SK-N-SH (cell line): ENCODE measurements at places on chromosomes 1 and 21. TPM values are rescaled to one million over a fixed set of nuclear protein-coding genes. Genes with fewer than 3 reads are reported as not detected.

The WNT2B gene
- 3.4 and 4.3 TPM in 2 replicates for polyA plus RNA-seq

The SPRR2E gene
- polyA plus RNA-seq: not detected in 2 replicates

The AKNAD1 gene
- polyA plus RNA-seq: 0.70 and 0.71 TPM in 2 replicates

The SPRR3 gene
- not detected in 2 replicates for polyA plus RNA-seq

The KCNK2 gene
- polyA plus RNA-seq: 12.2 and 16.2 TPM in 2 replicates

The CFHR1 gene
- 0.23 and 0.31 TPM in 2 replicates for polyA plus RNA-seq

The TMIGD3 gene
- polyA plus RNA-seq: not detected in 2 replicates

The AGBL4 gene
- polyA plus RNA-seq: 0.07 and 0.15 TPM in 2 replicates

The DNAJC11 gene
- 35.5 and 38.2 TPM in 2 replicates for polyA plus RNA-seq

GRCh38 chr1:7568053-7568452 is 203.0 kb upstream of the VAMP3 start:
- H3K27me3 ChIP-seq: no peaks in the 10 kb centered on the region
- DNase-seq: no peak
- no peaks in the 10 kb centered on the region for H3K4me1 ChIP-seq
- H3K27ac ChIP-seq: no peak overlapping the region

GRCh38 chr1:164803366-164803765 is 244.4 kb downstream of the PBX1 start:
- no peak overlapping the region for H3K27ac ChIP-seq
- no peaks in the 10 kb centered on the region for H3K27me3 ChIP-seq
- peaks cover 22% of the 10 kb centered on the region for H3K36me3 ChIP-seq

GRCh38 chr1:109790735-109791494 is 27.2 kb upstream of the EPS8L3 start:
- H3K27me3 ChIP-seq: no peaks in the 10 kb centered on the region
- H3K36me3 ChIP-seq: no peaks in the 10 kb centered on the region
- no peak overlapping the region for H3K27ac ChIP-seq
- no peak for DNase-seq
- H3K4me3 ChIP-seq: no peak overlapping the region
- H3K4me1 ChIP-seq: peaks cover 37% of the 10 kb centered on the region

- no peaks in the 10 kb centered on the region for H3K4me1 ChIP-seq
- H3K27ac ChIP-seq: no peak overlapping the region
- no peak overlapping the region for H3K4me3 ChIP-seq
- no peaks in the 10 kb centered on the region for H3K27me3 ChIP-seq
These were observed 170.8 kb downstream of the LBR start for GRCh38 chr1:225257081-225257480.

DNA sequence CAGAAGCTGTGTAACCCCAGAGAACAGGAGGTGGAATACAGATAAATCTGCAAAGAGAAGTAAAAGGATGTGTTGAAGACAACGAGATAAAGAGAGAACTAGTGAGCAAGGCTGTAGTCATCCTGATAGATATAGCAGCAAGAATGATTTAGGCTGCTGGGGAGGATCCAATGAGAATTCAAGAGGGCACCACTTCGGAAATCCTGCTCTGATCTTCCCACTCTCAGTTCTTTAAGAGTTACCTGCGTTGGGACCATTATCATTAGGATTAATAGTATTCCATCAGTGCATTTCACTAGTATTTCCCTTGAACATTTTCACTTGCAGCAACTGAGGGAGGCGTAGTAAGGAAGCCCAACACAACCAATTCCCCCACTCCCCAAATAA is at the start of gene BRINP3:
BRINP3 (minus strand) TSS at position 103 of the 387 bp plus-strand sequence.
- no peaks in the 10 kb centered on the region for H3K27me3 ChIP-seq
- H3K36me3 ChIP-seq: no peaks in the 10 kb centered on the region
- peaks cover 6% of the 10 kb centered on the region for H3K4me1 ChIP-seq
- no peak for DNase-seq

- DNase-seq: no peak
- H3K27ac ChIP-seq: no peak overlapping the region
- H3K4me3 ChIP-seq: no peak overlapping the region
- H3K4me1 ChIP-seq: peaks cover 2% of the 10 kb centered on the region; the same call in 1 of the 2 replicates
These were observed 4.9 kb upstream of the AKR1A1 start for GRCh38 chr1:45545553-45546310.

- H3K4me3 ChIP-seq: no peak overlapping the region
- H3K27ac ChIP-seq: no peak overlapping the region
- peaks cover 8% of the 10 kb centered on the region; the same call in 1 of the 2 replicates for H3K4me1 ChIP-seq
- DNase-seq: no peak
- no peaks in the 10 kb centered on the region for H3K27me3 ChIP-seq
- H3K36me3 ChIP-seq: no peaks in the 10 kb centered on the region
These were observed 4.2 kb downstream of the CELA2A start for GRCh38 chr1:15460708-15461095.

GRCh38 chr21:35053356-35054096 is 4.4 kb upstream of the RUNX1 start:
- H3K27ac ChIP-seq: no peak overlapping the region
- no peak for DNase-seq
- no peak overlapping the region for H3K4me3 ChIP-seq
- H3K36me3 ChIP-seq: no peaks in the 10 kb centered on the region
- H3K4me1 ChIP-seq: peaks cover 12% of the 10 kb centered on the region
- H3K27me3 ChIP-seq: no peaks in the 10 kb centered on the region

GRCh38 chr21:21051109-21052055 is 53.2 kb downstream of the NCAM2 start:
- no peak overlapping the region for H3K27ac ChIP-seq
- no peak overlapping the region for H3K4me3 ChIP-seq
- no peak for DNase-seq
- H3K27me3 ChIP-seq: no peaks in the 10 kb centered on the region
- no peaks in the 10 kb centered on the region for H3K4me1 ChIP-seq
- no peaks in the 10 kb centered on the region for H3K36me3 ChIP-seq

DNA sequence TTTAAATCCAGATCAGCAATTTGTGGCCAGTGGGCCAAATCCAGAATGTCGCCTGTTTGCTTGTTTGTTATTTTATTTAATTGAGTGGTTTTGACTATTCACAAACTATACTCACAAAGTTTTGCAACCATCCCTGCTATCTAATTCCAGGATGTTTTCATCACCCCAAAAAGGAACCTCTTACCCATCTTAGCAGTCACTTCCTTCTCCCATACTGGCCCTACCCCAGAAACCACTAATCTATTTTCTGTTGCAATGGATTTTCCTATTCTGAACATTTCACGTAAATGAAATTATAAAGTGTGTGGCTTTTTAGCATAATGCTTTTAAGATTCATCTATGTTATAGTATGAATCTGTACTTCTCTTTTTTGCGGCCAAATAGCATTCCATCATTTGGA is 41.3 kb downstream of the WDTC1 start:
- DNase-seq: no peak
- no peaks in the 10 kb centered on the region for H3K36me3 ChIP-seq
- H3K27ac ChIP-seq: no peak overlapping the region
- H3K27me3 ChIP-seq: no peaks in the 10 kb centered on the region

DNA sequence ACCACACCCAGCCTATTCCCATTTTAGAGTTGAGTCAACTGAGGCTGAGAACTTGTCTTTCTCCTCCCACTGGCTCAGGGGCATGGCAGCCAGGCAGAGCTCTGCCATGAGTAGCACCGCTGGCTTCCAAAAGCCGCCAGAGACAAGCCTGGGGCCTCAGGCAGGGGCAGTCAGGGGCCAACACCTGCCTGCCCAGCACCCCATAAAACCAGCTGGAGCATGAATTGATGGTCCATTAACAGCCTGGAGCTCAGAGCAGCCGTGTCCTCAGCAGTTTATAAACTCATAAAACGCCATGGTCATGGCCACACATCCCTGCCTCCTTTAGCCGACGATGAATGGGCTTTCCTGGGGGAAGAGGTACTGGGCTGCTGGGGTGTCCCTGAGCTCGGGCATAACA is 50.6 kb upstream of the PAX7 start:
- H3K27me3 ChIP-seq: no peaks in the 10 kb centered on the region
- no peak for DNase-seq
- no peaks in the 10 kb centered on the region; the same call in 1 of the 2 replicates for H3K4me1 ChIP-seq
- H3K36me3 ChIP-seq: no peaks in the 10 kb centered on the region

DNA sequence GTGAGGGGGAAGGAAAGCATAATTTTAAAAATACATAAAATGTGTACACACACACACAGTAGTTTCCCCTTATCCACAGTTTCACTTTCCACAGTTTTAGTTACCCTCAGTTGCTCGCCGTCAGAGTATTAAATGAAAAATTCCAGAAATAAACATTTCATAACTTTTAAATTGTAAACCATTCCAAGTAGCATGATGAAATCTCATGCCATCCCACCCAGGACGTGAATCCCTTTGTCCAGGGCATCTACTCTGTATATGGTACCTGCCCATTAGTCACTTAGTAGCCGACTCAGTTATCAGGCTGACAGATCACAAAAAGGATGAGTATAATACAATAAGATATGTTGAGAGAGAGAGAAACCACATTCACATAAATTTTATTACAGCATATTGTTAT is 36.2 kb downstream of the EPS15 start:
- H3K27ac ChIP-seq: no peak overlapping the region
- no peaks in the 10 kb centered on the region for H3K4me1 ChIP-seq
- no peaks in the 10 kb centered on the region; the same call in 1 of the 2 replicates for H3K36me3 ChIP-seq
- no peak overlapping the region for H3K4me3 ChIP-seq
- DNase-seq: no peak

- H3K4me3 ChIP-seq: no peak overlapping the region
- H3K36me3 ChIP-seq: no peaks in the 10 kb centered on the region
- no peaks in the 10 kb centered on the region for H3K27me3 ChIP-seq
- no peak for DNase-seq
These were observed 84.6 kb upstream of the SERBP1 start for GRCh38 chr1:67514786-67515185.

GRCh38 chr1:21853131-21853427 is 41.0 kb downstream of the LDLRAD2 start:
- no peak overlapping the region for H3K4me3 ChIP-seq
- H3K27me3 ChIP-seq: no peaks in the 10 kb centered on the region
- no peaks in the 10 kb centered on the region for H3K4me1 ChIP-seq
- DNase-seq: no peak

DNA sequence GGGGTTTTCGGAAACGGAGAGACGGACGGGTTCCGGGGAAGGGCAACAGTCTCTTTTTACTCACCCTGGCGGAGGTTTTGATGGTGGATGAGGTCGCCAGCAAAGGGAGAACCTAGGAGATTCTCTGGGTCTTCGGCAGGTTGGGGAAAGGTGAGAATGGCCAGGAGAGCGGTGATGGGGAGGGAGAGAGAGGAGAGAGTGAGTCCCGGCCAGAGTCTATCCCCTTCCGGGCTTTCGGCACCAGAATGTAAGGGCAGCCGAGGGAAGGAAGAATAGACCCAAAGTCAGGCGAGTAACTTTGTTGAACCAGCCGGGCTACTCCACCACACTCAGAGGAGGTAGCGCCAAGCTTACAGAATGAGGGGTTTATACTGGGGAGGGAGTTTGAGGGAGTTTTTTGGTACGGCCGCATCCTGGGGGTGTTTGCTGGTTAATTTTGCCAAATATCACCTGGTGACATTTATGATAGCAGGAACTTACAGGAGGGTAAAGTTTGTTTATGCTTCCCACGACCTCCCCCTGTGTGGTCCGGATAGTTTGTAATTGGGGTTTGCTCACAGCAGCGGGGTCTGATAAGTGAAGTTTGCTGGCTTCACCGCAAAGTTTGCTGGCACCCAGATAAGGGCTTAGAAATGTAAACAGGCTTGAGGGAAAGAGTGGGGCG is 141.1 kb upstream of the ETV3 start:
- peaks cover 26% of the 10 kb centered on the region; the same call in 1 of the 2 replicates for H3K27me3 ChIP-seq
- H3K27ac ChIP-seq: no peak overlapping the region
- no peaks in the 10 kb centered on the region for H3K36me3 ChIP-seq

GRCh38 chr21:26686278-26686677 is 113.2 kb upstream of the CYYR1 start:
- H3K36me3 ChIP-seq: no peaks in the 10 kb centered on the region
- no peaks in the 10 kb centered on the region for H3K4me1 ChIP-seq
- H3K27me3 ChIP-seq: no peaks in the 10 kb centered on the region
- H3K27ac ChIP-seq: no peak overlapping the region
